Mammary epithelial cell (primary cell): ENCODE measurements at places on chromosomes 1 and 21. TPM values are rescaled to one million over a fixed set of nuclear protein-coding genes. Genes with fewer than 3 reads are reported as not detected.

DNA sequence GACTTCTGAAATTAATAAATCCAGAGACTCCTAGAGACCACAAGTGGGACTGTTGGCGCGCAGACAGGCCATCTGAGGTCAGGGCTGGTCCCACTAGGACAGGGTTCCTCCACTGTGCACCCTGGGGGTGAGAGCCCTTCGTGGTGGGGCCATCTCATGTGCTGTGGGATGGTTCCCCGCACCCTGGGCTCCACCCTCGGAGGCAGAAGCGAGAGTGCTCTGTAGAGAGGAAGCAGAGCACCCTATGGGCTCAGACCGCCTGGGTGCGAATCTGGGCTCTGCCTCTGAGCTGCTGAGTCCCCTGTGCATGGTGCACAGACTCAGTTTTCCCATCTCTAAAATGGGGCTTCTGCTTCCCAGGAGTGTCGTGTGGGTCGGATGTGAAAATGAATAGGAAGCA is 227.3 kb downstream of the NPHP4 start:
- no peak for DNase-seq

- DNase-seq = no peak
Measured at GRCh38 chr1:175480343-175480822, 263.0 kb downstream of the TNR start.

CD160 gene
- total RNA-seq = not detected in 2 replicates

PALMD gene
- 36.7 TPM for total RNA-seq

GRCh38 chr1:112356765-112357164 is 39.2 kb upstream of the CTTNBP2NL start:
- DNase-seq = no peak

SELENOF gene
- 119 and 177 TPM in 2 replicates for total RNA-seq

DNA sequence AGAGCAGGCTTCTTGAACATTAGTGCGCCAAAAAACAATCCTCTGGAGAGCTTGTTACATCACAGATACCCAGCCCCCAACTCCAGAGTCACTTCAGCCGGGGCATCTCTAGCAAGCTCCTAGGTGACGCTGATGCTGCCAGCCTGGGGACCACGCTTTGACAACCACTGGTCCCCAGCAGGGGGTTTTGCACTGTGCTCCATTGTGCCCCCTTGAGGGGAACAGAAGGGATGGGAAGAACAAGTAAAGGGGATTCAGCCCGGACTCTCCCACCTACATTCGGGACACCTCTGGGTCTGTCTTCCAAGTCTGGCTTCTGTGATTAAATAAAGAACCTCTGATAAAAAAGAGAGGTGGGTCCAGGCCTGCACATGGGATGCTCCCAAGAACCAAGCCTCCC is 60.4 kb downstream of the ATP5PO start:
- no peak for DNase-seq

DNA sequence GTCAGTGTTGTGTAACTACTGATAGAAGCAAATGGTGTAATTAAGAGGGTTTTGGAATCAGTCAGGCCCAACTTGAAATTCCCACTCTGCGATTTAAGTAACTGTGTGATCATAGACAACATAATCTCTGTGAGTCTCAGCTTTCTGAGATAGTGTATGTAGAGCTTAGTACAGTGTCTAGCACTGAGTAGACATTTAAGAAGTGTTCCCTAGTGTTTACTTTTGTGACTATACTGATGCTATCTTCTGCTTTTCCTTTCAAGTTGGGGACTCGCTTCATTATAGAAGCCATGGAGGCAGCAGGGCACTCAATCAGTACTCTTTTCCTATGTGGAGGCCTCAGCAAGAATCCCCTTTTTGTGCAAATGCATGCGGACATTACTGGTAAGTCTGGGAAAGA is 147.7 kb upstream of the HOOK1 start:
- no peak for DNase-seq

DNA sequence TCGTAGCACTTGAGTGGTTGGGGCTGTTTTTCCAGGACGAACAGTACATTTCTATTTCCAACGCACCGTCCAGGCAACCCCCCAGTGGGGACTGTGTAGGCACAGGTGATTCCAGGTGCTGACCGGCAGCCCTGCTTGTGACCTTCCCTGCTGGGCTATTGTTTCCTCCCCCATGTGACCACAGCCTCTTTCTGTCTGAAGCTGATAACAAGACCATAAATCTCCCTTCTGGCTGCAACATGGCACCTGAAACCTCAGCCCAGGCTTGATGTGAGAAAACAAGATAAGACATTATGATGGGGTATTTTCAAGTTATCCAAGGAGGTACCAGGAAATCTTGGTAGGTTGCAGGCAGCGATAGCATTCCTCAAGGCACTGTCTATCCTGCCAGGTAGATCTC is 48.2 kb downstream of the HLX start:
- no peak for DNase-seq

- no peak for DNase-seq
Measured at GRCh38 chr1:91877574-91878208, 8.3 kb downstream of the TGFBR3 start.

- no peak for DNase-seq
Measured at GRCh38 chr1:67609577-67610341, 75.2 kb upstream of the GADD45A start.

- peak; percentile 36 for DNase-seq
Measured at GRCh38 chr1:8540971-8541370, 223.1 kb downstream of the SLC45A1 start.

DNA sequence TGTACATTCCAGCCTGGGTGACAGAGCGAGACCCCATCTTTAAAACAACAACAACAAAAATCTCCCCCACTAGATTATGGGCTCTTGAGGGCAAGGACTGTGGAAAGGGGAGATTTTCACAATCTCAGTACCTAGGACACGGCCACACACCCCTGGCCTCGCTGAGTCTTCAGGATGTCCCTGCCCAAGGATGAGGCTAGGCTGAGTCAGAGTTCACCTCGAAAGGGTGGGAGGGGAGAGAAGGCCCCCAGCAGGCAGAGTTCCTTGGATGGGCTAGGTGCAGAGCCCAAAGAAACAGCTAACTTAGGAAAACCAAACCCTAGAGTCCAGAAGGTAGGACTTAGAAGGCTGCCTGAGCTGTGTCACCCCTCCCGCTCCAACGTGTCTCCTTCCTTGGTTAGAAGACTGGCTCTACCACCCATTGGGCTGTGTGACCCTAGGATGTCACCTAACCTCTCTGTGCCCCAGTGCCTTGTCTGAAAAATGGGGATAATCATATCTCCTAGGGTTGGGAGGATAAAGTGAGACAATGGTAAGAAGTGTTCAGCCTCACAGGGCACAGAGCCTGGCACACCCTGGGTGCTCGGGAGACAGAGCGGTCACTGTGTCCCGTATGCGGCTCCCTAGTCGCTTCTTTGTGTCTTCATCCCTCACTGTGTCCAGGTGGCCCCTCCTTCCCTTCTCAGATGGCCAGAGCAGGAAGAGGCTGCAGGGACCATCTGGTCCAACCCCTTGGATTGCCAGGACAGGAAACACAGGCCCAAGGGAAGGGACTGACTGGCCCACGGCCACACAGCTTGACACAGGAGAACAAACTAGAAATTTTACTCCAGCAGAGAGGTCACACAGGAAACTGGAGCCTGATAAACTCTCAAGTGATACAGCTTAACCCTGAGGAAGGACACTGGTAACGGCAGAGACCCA is 11.2 kb downstream of the TRIM62 start:
- no peak for DNase-seq

DNA sequence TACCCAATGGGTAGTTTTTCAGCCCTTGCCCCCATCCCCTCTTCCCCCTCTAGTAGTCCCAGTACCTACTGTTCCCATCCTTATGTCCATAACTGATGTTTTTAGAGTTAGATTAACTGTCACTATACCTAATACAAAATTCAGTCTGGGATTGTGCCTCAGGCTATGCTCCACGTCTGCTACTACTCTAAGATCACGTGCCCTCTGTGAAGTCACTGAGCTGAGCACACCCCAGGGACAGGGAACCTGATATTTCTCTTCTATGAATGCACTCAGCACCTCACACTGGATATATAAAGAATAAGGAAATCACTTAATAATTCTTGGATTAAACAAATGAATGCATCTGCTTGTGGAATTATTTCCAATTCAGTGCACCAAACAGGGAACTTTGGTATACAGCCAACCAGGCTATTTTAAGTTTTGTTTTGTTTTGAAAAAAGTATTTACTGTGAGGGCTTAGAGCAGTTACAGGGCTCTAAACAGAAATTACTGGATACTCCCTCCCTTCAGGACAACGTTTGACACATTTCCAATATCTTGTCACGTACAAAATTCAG is 307.9 kb downstream of the SMYD3 start:
- DNase-seq = no peak

- DNase-seq = no peak
Measured at GRCh38 chr1:27626031-27626935, 8.7 kb downstream of the FGR start.

- DNase-seq = no peak
Measured at GRCh38 chr1:36142121-36142520, 7.2 kb downstream of the TRAPPC3 start.

- no peak for DNase-seq
Measured at GRCh38 chr1:27632387-27633297, 2.3 kb downstream of the FGR start.

DNA sequence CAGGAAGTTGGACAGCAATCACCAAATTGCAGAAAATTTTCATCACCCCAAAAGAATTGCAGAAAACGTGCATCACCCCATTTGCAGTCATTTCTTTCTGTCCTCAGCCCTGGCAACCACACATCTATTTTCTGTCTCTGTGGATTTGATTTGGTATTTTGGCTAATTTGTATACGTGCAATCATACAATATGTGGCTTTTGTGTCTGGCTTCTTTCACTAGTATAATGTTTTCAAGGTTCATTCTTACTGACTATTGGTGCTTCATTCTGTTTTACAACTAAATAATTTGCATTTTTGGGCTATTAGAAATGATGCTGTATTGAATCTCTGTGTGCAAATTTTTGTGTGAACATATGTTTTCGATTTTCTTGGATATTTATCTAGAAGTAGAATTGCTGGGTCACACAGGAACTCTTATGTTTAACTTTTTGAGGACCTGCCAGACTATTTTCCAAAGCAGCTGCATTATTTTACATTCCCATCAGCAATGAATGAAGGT is 24.8 kb upstream of the PRDM2 start:
- DNase-seq = no peak

CKS1B gene
- total RNA-seq = 44.2 TPM

CFAP141 gene
- not detected in 2 replicates for total RNA-seq

FCMR gene
- total RNA-seq = 3.8 and 5.0 TPM in 2 replicates

GRCh38 chr21:34793471-34793870 is 124.7 kb downstream of the CLIC6 start:
- DNase-seq = no peak

GRCh38 chr1:89659322-89660081 is 26.6 kb downstream of the LRRC8C start:
- no peak for DNase-seq

SLFNL1 gene
- total RNA-seq = 0.17 TPM
